AG20443 (cell line): ENCODE measurements at places on chromosomes 3 and 15.

DNA sequence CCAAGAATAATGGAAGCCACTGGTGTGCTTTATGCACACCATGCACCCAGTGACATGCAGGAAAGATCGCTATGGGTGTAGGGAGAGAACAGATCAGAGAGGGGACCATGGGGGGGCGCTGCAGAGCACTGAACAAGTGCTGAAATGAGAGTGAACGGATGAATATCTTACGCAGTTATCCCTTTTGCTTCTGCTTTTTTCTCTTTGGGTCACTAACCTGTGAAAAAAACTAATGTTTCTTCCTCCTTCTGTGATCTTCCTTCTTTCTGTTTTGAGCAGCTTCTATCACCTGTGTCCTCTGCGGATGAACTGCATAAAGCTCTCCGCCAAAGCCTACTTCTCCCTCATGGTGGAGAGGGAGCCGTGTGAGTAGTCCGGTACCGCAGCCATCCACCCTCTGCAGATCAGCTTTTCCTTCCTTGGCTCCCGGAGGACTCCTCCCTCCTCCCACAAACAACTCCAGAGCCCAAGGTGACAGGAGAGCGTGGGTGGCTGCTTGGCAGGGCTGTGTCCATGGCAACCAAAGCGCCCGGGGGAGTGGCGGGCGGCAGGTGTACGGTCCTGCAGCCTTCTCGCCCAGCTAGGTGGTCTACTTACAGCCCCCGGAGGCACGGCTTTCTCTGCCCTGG is 106.2 kb downstream of the DGKG start:
- DNase-seq, result no peak

- peak; percentile 9 for DNase-seq
These were observed 66.9 kb upstream of the PLAAT1 start for GRCh38 chr3:193174140-193174539.

GRCh38 chr15:101497484-101498034 is 8.1 kb upstream of the PCSK6 start:
- no peak for DNase-seq

DNA sequence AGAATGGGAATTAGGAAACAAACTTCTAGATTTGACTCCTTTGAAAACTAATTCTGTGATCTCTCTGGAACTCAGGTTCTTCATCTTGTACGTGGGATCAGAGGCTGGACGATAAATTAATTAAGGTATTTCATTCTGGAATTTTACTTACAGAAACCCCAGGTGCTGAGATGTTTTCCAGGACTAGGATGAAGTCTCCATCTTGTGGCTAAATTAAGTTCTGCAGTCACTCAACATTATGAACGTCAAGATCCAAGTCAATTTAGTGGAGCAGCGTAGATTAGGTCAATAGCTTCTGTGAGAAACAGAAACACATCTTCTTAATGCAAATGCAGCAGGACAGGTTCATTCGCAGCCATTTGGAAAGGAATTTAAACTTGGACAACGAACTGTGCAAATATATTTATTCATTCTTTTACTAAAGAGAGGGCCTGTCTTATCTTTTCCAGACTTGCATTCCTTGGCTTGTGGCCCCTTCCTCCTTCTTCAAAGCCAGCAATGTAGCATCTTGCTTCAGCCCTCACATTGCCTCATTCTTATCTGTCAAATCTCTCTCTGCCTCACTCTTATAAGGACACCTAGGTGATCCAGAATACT is 26.7 kb upstream of the TMC3 start:
- peak; percentile 64 for DNase-seq

GRCh38 chr3:15206662-15207576 is 873 bp downstream of the CAPN7 start:
- DNase-seq, result peak; percentile 14

- peak; percentile 61 for DNase-seq
These were observed 19.6 kb downstream of the TIMP4 start for GRCh38 chr3:12139111-12139511.

- DNase-seq, result no peak
These were observed 124.6 kb downstream of the TMEM108 start for GRCh38 chr3:133162670-133163305.

DNA sequence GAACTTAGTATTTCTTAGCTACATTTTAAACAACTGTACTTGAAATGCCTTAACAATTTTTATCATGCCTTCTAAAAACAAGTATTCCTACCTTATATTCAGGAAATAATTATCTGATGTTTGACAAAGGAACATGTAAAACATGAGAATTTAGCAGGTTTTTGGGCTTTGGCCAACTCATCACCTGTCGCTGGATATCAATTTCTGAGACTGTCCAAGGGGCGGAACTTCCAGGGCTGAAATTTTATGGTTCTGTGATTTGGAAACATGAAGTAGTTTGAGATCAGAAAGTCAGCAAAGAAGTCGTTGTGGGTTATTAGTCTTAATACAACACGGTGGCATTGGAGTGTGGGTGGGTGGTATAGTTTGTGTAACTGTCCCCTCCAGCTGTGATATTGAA is 282.2 kb upstream of the LRRN1 start:
- no peak for DNase-seq

DNA sequence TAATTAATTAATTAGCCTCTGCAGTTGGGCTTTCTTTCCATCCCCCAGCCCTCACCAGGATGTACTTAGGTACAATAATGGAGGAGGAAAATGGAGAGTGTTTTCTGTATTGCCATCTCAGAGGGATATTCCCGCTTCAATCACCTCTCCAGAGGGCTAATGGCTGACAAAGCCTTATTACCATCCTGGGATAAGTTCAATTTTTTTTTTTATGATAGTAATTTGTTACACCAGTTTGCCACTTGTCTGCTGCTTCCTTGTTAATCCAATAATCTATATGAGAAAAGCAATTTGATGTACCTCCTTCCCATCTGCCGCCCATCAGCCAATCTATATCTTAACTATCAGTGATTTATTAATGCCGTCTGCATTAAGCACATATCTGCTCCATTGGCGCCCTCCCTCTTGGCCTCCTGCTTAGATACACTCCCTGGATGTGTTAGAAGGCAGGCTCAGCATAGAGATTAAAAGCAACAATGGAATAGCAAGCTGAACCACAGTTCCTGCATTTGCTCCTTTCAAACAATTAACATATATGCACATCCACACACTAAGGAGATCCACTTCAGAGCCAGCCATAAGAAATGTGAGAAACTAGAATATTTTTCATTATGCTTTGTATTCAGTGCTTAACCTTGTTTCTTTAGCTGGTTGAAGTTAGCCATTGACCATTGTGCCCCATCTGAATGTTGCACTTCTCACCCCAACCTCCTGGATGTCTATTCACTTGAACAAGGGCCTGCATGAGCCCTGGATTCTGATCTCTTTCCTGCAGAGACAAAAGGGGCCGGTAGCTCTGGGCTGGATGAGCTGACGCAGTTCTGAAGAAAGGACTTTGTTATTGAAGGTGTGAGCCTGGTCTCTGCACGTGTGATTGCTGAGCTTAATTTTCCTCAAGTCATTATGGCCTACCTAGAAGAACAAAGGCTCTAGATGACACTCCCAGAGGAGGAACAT is 237.3 kb upstream of the GAP43 start:
- DNase-seq, result no peak

- DNase-seq, result no peak
These were observed 2.2 kb upstream of the SH3GL3 start for GRCh38 chr15:83444936-83445335.

DNA sequence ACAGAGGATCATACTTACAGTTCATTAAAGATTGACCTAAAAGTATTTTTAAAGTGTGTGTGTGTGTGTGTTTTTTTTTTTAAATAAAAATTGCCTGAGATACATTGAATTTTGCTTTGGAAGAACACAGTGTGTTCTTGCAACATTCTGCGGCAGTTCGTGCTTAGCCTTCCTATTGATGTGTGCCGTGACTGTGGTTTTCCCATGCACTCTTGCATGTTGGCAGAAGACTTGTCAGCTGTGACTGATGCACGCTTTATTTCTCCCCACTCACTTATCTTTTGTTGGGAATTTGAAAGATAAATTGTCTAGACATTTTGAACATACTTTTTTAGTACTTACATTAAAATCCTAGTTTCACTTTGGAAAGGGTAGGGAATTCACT is 136.3 kb upstream of the LRRFIP2 start:
- DNase-seq, result peak; percentile 32

DNA sequence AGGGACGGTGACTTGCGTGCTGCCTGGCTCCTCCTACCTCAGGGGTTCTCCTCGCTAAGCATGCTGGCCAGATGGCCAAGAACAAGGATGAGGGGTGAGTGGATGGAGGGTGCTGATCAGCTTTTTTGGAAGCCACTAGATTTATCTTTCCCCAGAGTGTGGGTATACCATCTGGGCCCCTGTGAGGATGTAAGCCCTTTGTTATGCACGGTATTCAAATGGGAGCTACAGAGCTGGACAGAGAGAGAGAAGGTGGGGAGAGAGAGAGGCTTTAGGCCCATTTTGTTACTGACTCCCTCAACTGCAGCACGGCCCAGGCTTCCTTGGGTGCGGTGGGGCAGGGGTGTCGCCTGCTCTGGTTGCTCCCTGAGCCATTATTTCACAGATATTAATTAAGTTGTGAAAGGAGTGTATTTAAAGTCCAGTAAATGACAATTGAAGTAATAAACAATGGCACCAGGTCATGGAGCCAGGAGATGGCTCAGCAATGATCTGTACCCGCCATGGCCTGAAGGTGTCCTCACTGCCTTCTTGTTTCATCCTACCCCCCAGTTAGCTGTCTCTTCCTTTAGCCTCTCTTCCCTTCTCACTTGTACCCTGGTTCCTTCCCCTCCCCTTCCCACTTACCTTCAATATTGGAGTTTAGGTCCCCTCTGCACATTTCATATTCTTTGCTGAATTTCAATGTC is 158.0 kb downstream of the CLSTN2 start:
- DNase-seq, result no peak

- DNase-seq, result no peak
These were observed 22.4 kb downstream of the LRRK1 start for GRCh38 chr15:100941536-100941935.

DNA sequence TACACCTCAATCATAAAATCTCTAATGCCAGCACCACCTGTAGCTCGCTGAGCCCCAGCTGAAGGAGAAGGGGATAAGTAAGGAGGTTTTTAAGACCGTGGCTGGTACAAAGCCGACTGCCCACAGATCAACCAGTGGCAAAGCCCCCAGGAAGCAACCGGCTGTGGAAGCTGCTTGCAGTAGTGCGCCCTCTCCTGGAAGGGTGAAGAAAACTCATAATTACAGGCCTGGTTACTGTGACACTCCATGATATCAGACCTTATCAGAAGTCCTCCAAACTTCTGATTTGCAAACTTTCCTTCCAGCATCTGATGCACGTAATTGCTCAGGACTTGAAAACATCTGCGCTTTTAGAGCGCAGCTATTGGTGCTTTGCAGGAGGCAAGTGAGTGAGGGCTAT is 63.1 kb upstream of the MCTP2 start:
- no peak for DNase-seq

- no peak for DNase-seq
These were observed 19.5 kb downstream of the SEC22C start for GRCh38 chr3:42562047-42562907.

GRCh38 chr3:188137051-188137450 is 16.9 kb upstream of the LPP start:
- no peak for DNase-seq

DNA sequence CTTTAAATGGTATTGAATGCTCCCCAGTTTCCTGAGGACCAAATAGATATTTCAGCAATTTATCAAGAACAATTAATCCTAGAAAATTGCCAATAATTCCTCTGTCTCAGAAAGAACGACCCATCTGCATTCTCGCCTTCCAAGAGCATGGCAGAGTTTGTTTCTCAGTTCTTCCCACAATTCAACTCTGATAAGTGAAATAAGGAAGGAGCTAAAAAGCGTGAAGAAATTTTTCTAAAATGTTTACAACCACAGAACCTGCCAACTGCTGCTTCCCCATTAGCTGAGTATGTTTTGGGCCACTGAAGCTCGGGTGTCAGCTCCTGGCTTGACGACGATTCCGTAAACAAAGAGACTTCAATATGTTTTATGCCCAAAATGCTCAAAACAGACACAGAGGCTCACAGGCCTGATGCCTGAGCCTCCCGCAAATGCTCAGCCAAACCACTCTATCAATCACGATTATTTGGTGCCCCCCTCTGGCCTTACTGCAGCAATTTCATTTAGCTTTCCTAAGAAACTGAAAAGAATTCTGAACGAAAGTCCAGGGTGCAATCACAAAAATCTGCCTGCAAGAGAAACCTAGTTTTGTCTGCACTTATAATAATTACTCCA is 259.2 kb upstream of the CCDC54 start:
- DNase-seq, result peak; percentile 85

DNA sequence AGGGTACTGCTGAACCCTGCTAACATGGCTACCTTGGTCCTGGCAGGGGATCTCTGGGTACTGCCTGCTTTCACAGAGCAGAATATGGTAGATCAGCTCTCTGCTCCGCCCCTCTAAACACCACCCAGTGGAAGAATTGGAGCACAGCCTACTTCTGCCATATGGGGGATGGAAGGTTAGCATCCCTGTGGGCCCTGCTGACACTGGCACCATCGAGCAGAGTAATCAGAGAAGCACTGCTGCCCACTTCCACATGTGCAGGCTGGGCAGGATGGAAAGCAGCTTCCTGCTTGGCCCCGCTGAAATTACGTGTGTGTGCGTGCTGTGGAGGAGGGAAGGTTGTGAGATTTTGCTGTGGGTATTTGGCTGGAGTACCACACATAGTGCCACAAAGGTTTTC is 24.8 kb downstream of the CCR1 start:
- no peak for DNase-seq

GRCh38 chr3:186979852-186980251 is 49.5 kb downstream of the ST6GAL1 start:
- no peak for DNase-seq

- DNase-seq, result no peak
These were observed 383.9 kb upstream of the TMCO5A start for GRCh38 chr15:37550360-37551024.

DNA sequence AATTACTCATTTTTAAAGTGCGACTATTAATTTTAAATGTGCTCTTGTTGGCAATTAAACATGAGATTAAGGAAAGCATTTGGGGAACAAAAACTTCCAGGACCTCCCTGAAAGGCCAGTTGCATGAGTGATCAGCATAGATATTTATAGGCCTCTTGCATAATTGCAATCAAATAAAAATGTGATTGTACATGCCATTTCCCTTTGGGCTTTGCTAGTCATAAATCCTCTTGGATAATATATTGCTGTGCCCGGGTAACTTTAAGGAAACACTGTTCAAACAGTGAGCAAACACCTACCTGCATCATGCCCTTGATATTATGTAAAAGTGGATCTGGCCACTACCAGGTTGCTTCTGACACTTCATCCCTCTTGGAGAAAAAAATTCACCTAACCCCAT is 239.1 kb downstream of the MCTP2 start:
- DNase-seq, result no peak

GRCh38 chr3:177051411-177051810 is 145.9 kb downstream of the TBL1XR1 start:
- no peak for DNase-seq

- DNase-seq, result no peak
These were observed 7.9 kb upstream of the LEKR1 start for GRCh38 chr3:156818273-156818651.
